ENCODE measurements at places on chromosomes 11 and 22.

GRCh38 chr11:6319704-6320410 lies 444 bp downstream of the CAVIN3 start:
- no peak for DNase-seq

DNA sequence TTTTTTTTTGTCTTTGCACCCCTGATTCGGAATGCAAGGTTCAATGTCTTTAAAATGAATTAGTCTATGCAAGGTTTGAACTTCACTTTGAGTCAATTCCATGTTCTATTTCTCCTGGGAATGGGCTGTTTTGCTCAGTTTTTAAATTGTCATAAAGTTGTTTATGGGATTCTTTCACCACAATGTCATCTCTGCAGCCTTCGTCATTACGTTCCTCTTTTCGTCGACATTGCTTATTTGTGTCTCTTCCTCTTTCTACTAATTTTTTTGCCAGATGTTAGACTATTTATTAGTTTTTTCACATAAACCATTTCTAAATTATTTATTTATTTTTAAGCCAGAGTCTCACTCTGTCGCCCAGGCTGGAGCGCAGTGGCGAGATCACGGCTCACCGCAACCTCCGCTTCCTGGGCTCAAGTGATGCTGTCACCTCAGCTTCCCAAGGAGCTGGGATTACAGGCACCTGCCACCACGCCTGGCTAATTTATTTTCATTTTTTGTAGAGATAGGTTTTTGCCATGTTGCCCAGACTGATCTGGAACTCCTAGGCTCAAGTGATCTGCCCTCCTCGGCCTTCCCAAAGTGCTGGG lies 7.1 kb upstream of the TNNT3 start:
- no peak for DNase-seq

DNA sequence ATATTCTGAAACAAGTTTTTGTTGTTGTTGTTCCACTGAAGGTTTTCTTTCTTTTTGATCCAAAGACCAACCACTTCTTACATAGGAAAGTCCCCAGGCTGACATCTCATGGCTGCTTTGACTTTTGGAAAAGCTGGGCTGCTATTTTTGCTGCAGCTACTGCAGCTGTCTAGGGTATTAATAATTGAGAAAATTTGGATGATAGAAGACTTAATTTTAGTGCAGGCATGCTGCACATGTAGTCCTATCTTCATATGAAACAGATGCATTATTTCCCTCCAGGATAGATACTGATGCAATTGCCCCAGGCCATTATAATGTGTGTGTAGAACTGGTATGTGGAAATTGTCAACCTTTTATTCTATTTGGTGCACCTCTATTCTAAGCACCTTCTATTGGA lies 131.4 kb downstream of the NAV2 start:
- no peak for DNase-seq

DNA sequence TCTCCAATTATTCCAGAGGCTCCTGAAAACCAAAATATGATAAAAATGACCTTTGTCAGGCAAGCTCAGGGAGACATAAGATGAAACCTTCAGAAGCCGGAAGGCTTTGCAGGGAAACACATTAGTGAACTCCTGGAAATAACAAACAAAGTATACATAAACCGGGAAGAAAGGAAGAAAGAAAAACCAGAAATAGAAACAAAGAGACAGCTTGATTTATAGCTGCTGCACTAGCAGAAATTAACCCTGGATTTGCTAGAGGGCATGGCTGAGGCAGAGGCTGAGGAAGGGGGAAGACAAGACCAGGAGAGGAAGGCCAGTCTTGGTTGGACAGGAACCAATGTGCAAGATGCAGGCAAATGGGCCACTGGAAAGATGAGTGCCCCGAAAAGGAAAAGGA lies 33.3 kb downstream of the SLC22A25 start:
- no peak for DNase-seq

DNA sequence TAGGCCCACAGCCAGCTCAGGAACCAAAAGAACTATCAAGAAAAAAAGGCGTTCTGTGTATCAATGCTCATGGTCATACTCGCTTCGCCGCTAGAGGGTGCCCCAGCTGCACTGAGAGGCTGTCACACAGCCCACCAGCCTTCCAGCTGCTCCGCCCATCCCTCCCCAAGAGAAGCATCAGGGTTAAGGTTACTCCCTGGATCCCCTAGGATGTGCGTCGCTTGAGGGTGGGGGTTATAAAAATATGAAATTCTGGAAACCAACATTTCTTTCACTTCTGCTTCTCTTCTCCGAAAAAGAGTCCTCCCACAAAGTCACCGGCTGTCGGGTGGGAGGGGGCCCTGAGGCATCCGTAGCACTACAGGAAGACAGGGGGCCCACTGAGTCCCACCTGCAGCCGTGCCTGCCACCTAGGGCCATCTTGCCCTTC lies 1.7 kb downstream of the CBX6 start:
- DNase-seq, result peak; percentile 70

DNA sequence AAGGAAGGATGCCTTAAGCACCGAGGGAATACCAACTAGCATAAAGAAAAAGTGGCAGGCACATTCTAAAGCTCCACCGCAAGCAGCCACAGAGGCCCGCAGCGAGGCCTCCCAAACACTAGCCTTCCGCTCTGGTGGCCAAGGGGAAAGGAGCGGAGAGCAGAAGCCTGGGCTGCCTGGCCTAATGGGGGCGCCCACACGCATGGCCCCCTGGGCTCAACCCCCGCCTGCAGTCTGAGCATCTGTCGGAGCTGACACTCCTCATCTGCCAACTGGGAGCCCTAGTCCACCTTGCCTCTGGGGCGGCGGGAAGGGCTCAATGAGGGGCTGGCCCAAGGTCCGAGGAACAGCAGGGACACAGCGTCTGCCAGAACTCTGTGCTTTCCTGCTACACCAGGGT lies 50.1 kb upstream of the WNT11 start:
- DNase-seq, result no peak

Measured in NCI-H524 (cell line).